Liver (tissue), 10 donors: ENCODE measurements at places on chromosomes 16 and 17. TPM values are rescaled to one million over a fixed set of nuclear protein-coding genes. Genes with fewer than 3 reads are reported as not detected.

Gene CES3
- 12.3 TPM for polyA plus RNA-seq

Gene FN3K
- polyA plus RNA-seq, result 24.4 TPM

Gene NPIPA1
- polyA plus RNA-seq, result 10.3 TPM

Gene KRT20
- polyA plus RNA-seq, result not detected

Gene TMEM132E
- 0.46 TPM for polyA plus RNA-seq

Gene CCL15
- polyA plus RNA-seq, result 8.8 TPM

Gene LRRC75A
- 0.08 TPM for polyA plus RNA-seq

Gene NUPR1
- 305 TPM for polyA plus RNA-seq

- no peak overlapping the region for H3K4me3 ChIP-seq
- DNase-seq, result no peak
- no peaks in the 10 kb centered on the region for H3K36me3 ChIP-seq
- no peaks in the 10 kb centered on the region for H3K27me3 ChIP-seq
Observed at GRCh38 chr17:57600074-57600473, 145.0 kb downstream of the CCDC182 start.

GRCh38 chr17:72940496-72940895 is 152.0 kb downstream of the SLC39A11 start:
- H3K27me3 ChIP-seq, result no peaks in the 10 kb centered on the region
- no peak overlapping the region for H3K4me3 ChIP-seq

DNA sequence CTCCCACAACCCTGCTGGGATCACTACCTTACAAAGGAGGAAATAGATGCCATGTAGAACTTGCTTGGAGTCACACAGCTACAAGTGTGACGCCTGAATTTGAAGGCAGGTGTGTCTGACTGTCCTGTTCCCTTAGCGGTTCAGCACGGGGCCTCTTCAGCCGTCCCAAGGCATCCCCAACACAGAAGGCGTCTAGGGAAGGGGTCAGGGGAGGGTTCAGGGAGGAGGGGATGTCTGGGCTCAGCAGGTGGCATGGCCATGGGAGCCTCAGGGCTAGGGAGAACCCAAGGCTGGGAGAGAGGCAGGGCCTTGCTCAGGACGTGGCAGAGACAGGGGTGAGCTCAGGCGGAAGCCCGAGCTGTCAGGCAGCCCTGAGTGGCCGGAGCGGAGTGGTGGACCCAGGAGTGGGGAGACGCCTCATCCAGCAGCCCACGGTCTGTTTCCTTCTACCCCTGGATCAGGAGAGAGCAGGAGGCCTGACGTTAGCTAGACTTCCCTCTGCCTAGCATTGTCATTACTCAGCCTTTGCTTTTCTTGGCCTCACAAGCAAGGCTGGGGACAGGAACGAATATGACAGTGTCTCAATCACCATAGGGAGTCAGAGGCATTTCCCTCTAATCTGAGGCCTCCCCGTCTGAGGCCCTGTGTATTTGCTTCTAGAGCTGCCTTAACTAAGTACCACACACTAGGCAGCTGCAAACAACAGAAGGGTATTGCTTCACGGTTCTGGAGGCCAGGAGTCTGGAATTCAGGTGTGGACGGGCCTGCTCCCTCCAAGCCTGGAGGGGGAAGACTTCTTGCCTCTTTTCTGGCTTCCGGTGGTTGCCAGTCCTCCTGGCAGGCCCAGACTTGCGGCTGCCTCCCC is 31.3 kb upstream of the ANKRD40CL start:
- no peak for DNase-seq
- H3K27ac ChIP-seq, result no peak overlapping the region
- peaks cover 18% of the 10 kb centered on the region for H3K4me1 ChIP-seq

- no peak overlapping the region for H3K27ac ChIP-seq
- H3K4me1 ChIP-seq, result no peaks in the 10 kb centered on the region
- DNase-seq, result no peak
- no peaks in the 10 kb centered on the region for H3K27me3 ChIP-seq
- H3K4me3 ChIP-seq, result no peak overlapping the region
Observed at GRCh38 chr16:10770907-10771306, 27.3 kb downstream of the NUBP1 start.

GRCh38 chr17:9768381-9768934 is 22.9 kb downstream of the DHRS7C start:
- no peak overlapping the region for H3K27ac ChIP-seq
- H3K27me3 ChIP-seq, result no peaks in the 10 kb centered on the region
- no peak for DNase-seq
- H3K4me3 ChIP-seq, result no peak overlapping the region

GRCh38 chr16:53913099-53913870 is 209.3 kb downstream of the FTO start:
- DNase-seq, result no peak
- no peaks in the 10 kb centered on the region for H3K36me3 ChIP-seq
- no peaks in the 10 kb centered on the region for H3K4me1 ChIP-seq
- H3K27ac ChIP-seq, result no peak overlapping the region

- H3K36me3 ChIP-seq, result no peaks in the 10 kb centered on the region
- DNase-seq, result no peak
- no peaks in the 10 kb centered on the region for H3K4me1 ChIP-seq
- H3K4me3 ChIP-seq, result no peak overlapping the region
- H3K27ac ChIP-seq, result no peak overlapping the region
Observed at GRCh38 chr16:51374346-51374745, 223.3 kb upstream of the SALL1 start.

GRCh38 chr16:64545768-64546167 is 576.1 kb downstream of the CDH11 start:
- no peak overlapping the region for H3K4me3 ChIP-seq
- no peaks in the 10 kb centered on the region for H3K27me3 ChIP-seq
- no peak overlapping the region for H3K27ac ChIP-seq

DNA sequence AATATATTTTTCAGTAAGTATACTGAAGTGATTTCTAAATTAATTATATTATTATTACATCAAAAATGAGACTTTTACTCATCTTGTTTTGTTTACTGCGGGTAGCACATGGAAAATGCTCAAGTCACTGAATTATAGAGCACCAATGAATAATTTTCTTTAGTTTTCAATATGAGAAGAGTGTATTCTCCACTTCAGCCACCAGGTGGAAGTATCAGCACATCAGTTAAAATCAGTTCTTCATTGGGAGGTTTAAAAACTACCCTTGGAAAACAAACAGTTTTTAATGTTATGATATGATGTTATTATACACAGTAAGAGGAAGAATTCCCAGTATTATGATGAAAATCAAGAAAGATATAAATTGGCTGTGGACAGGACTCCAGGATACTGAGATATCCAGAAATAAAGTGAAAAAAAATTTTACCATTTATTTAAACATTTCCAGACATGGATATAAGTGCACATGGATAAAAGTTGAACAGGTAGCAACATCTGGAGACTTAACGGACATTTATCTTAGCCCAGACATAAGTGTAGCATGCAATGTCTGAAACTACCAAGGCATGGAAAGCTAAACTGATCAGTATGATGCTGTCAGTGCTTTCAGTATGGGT is 467.3 kb downstream of the KCNJ2 start:
- no peaks in the 10 kb centered on the region for H3K36me3 ChIP-seq
- no peak for DNase-seq
- H3K4me3 ChIP-seq, result no peak overlapping the region
- no peaks in the 10 kb centered on the region for H3K27me3 ChIP-seq
- H3K27ac ChIP-seq, result no peak overlapping the region

DNA sequence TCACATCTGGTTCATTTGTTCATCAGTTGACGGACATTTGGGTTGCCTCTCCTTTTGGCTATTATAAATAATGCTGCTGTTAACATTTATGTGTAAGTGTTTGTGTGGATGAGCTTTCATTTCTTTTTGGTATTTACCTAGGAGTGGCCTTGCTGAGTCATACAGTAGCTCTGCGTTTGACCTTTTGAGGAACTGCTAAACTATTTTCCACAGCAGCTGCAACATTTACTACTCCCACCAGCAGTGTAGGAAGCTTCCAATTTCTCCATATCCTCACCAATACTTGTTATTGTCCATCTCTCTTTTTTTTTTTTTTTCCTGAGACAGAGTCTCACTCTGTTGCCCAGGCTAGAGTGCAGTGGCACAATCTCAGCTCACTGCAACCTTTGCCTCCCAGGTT is 20.7 kb upstream of the PLCG2 start:
- H3K27me3 ChIP-seq, result no peaks in the 10 kb centered on the region
- no peak overlapping the region for H3K4me3 ChIP-seq
- no peaks in the 10 kb centered on the region for H3K36me3 ChIP-seq
- no peak for DNase-seq

DNA sequence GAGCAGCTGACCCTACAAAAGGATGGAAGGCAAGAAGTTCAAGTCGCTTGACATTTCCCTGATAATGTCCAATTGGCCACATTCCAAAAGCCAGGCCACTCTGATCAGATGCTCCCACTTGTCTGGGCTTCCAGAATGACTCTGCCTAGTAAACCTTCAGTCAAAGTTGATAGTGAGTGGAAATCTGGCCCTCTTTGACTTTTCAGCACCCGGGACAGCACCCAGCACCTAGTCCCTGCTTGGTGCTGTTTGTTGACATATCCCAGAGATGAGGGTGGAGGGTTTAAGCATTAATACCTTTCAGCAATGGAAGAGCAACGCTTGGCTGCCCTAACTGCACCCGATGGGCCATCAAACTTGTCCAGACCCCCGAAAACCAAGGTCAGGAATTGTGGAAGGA is 131.3 kb downstream of the AIPL1 start:
- H3K4me3 ChIP-seq, result no peak overlapping the region
- peak; percentile 45 for DNase-seq
- no peak overlapping the region for H3K27ac ChIP-seq
- H3K36me3 ChIP-seq, result no peaks in the 10 kb centered on the region
- no peaks in the 10 kb centered on the region for H3K27me3 ChIP-seq

DNA sequence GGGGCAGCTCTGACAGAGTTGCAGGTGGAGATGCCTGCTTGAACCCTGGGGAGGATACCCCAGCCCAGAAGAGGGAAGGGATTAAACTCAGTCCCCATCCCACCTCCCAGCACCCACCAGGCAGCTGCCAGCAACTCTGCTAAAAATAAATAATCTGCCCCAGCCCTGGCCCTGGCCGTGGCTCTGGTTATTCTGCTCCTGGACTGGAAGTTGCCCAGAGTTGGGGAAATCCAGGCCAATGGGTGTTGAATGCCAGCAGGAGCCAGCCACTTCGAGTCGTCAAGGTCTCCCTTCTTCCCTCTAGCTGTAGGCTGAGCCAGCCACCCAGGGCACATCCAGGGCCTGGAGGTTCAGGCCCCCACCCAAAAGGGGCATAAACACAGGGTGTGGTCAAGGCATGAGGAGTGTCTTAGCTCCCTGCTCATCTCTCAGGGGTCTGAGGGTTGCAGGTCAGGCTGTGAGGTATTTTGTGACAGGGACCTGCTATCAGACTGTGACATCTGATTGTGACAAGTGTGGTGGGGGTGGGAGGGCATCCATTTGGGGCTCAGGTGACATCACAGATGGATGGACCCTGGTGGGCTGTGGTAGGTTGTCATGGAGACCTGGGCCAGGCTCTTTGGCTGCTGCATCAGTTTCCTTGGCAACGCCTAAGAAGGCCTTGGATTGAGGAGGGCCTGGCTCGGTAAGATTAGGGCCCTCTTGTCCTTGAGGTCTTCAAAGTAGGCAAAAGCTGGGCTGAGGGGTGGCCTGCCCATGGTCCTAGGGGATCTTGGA is 1.0 kb upstream of the RRAD start:
- peaks cover 5% of the 10 kb centered on the region for H3K4me1 ChIP-seq
- H3K36me3 ChIP-seq, result no peaks in the 10 kb centered on the region
- no peaks in the 10 kb centered on the region for H3K27me3 ChIP-seq

GRCh38 chr16:70685938-70686375 is at the start of gene MTSS2:
MTSS2 (minus strand) TSS chr16:70686053; CDS start chr16:70685791, 262 bp downstream.
- peak within 1 kb of the TSS; percentile 89 for H3K4me3 ChIP-seq
- peaks cover 16% of the 10 kb centered on the region for H3K4me1 ChIP-seq
- peak within 1 kb of the TSS; percentile 94 for H3K27ac ChIP-seq

- no peak overlapping the region for H3K27ac ChIP-seq
- H3K4me3 ChIP-seq, result no peak overlapping the region
- H3K27me3 ChIP-seq, result peaks cover 4% of the 10 kb centered on the region
- H3K36me3 ChIP-seq, result no peaks in the 10 kb centered on the region
- H3K4me1 ChIP-seq, result no peaks in the 10 kb centered on the region
Observed at GRCh38 chr16:84844049-84844350, 24.2 kb downstream of the CRISPLD2 start.

DNA sequence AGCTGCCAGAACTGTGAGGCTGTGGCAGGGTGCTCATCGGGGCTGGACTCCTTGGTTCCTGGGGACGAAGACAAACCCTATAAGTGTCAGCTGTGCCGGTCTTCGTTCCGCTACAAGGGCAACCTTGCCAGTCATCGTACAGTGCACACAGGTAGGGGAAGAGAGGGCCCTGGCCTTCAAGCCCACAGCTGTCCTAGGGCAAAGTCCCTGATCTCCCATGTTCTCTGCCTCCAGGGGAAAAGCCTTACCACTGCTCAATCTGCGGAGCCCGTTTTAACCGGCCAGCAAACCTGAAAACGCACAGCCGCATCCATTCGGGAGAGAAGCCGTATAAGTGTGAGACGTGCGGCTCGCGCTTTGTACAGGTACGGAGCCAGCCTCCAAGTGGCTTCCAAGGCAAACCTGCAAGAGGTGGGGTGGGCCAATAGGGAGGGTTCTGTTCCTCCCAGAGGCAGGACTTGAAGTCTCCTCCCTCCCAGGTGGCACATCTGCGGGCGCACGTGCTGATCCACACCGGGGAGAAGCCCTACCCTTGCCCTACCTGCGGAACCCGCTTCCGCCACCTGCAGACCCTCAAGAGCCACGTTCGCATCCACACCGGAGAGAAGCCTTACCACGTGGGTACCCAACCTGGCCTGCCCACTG is 3.7 kb downstream of the BCL6B start:
- H3K27ac ChIP-seq, result no peak overlapping the region
- no peaks in the 10 kb centered on the region for H3K27me3 ChIP-seq
- H3K36me3 ChIP-seq, result no peaks in the 10 kb centered on the region
- H3K4me1 ChIP-seq, result peaks cover 11% of the 10 kb centered on the region
- no peak for DNase-seq
- no peak overlapping the region for H3K4me3 ChIP-seq

GRCh38 chr17:34110315-34110714 is 144.8 kb upstream of the CCL2 start:
- no peak overlapping the region for H3K27ac ChIP-seq
- peaks cover 2% of the 10 kb centered on the region for H3K4me1 ChIP-seq
- H3K27me3 ChIP-seq, result no peaks in the 10 kb centered on the region
- no peaks in the 10 kb centered on the region for H3K36me3 ChIP-seq
- no peak for DNase-seq

DNA sequence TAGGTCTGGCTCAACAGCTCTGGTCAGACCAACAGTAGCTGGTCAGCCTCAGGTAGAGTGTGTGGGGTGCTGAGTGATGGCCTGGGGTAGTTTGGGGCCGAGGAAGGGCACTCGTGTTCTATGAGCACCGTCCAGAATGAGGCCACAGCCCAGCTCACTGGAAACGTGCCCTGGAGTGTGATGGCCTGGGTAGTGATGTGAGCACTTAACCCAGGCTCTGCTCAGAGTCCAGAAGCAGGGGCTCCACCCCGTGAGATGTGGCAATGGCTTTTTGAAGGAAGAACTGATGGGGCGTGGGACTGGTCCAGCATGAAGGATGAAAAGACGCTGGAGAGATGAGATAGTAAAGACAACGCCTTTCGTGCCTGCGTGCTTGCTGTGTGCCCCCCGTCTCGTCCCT is 35.3 kb downstream of the NTN1 start:
- H3K36me3 ChIP-seq, result no peaks in the 10 kb centered on the region
- no peak overlapping the region for H3K4me3 ChIP-seq
- peak overlapping the region; percentile 80 for H3K27ac ChIP-seq
- DNase-seq, result no peak
- no peaks in the 10 kb centered on the region for H3K27me3 ChIP-seq

GRCh38 chr16:87416826-87417527 is 24.8 kb downstream of the MAP1LC3B start:
- H3K36me3 ChIP-seq, result peaks cover 26% of the 10 kb centered on the region
- no peak for DNase-seq
- no peaks in the 10 kb centered on the region for H3K4me1 ChIP-seq
- H3K27ac ChIP-seq, result no peak overlapping the region

GRCh38 chr16:53014287-53014686 is 38.4 kb downstream of the CHD9NB start:
- no peaks in the 10 kb centered on the region for H3K27me3 ChIP-seq
- DNase-seq, result no peak
- H3K4me1 ChIP-seq, result no peaks in the 10 kb centered on the region
